ENCODE measurements at places on chromosomes 1 and 21. TPM values are rescaled to one million over a fixed set of nuclear protein-coding genes. Genes with fewer than 3 reads are reported as not detected.

DUSP23 gene
- polyA plus RNA-seq: 4.8 TPM

TNFRSF14 gene
- polyA plus RNA-seq: 13.7 TPM

RGS16 gene
- 10.8 TPM for polyA plus RNA-seq

S100A1 gene
- polyA plus RNA-seq: 10.6 TPM

ZNF281 gene
- polyA plus RNA-seq: 14.3 TPM

TOMM40L gene
- polyA plus RNA-seq: 8.7 TPM

CHRNB2 gene
- 0.26 TPM for polyA plus RNA-seq

SPRR1B gene
- not detected for polyA plus RNA-seq

All from muscle of back (tissue), 13 donors.